GM06990 (cell line): ENCODE measurements at places on chromosomes 5 and 9.

- no peak for DNase-seq
Observed at GRCh38 chr5:126462239-126463014, 39.2 kb downstream of the GRAMD2B start.

DNA sequence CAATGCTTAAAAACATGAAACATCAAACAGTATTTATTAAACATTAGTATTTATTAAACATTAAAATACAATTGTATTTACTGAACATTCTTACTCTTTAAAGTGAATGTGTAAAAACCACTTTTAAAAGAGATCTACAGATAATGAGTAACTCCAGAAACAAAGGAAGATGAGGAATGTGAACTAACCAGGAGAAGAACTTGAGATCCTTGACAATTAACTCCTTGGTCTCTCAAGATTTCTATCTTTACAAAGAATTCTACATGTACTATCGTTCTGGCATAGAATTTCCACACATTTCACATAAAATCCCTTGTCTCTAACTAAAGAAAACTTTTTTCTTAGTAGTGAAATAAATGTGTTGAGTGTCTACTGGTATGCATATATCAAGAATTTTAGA is 28.7 kb upstream of the IFNE start:
- no peak for DNase-seq

DNA sequence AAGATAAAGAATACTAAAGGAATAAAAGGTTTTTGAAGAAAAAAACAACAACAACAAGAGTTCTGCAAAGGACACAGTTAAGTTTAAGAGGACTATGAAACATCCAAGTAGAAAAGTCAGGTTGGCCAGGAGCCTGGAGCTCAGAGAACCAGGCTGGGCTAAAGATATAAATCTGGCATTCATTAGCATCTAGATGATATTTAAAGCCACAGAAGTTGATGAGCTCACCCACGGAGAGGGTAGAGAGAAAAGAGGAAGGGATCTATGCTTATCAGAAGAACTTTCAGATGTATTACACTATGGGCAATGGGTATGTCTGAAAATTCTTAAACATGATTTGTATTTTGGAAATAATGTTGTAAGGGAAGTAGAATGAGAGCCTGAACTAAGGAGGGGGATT is 9.9 kb downstream of the MIER3 start:
- DNase-seq, result no peak

DNA sequence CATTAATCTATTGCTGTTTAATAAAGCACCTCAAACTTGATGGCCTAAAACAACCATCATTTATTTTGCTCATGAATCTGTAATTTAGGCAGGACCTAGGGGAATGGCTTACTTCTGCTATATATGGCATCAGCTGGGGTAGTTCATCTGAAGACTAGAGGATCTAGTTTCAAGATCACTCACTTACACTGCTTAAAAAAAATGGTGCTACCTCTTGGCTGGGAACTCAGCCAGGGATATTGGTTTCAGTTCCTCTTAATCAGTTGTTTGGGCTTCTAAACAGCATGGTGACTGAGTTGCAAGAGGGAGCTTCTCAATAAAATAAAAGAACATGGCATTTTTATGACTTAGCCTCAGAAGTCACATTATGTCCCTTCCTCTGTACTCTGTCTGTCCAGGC is 142.0 kb downstream of the FAM114A2 start:
- peak; percentile 62 for DNase-seq

DNA sequence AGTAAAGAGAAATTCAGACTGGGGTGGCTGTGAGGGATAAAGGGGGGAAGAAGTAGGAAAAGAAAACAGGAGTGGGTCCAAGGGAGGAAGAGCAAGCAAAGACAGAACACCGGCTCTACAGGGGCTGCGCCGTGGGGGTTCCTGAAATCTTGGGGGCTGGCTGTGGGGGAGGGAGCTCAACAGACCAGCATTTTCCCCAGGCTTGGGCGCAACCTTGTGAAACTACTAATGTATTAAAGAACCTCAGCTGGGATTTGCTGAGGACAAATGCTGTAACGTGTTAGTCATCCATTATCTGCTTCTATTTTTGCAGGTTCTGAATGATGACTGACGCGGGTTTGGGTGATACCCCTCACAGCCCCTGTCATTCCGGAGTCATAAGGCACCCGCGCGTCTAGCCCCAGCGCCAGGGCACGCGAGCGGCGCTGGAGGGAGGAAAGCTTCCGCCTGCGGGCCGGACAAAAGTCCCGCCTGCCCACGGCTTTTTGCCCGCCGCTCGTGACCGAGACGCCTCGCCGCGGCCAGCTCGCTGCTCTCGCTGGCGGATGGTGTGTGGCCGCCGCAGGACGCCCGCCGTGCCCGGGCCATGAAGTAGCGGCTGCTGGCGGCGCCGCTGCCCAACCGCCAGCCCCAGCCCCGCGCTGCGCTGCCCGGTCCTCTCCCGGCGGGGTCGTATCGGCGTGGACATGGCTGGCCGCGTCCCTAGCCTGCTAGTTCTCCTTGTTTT is 110.6 kb downstream of the PAM start:
- peak; percentile 68 for DNase-seq
